ENCODE measurements at places on chromosomes 7 and 10.

GRCh38 chr10:133100706-133101415 lies 13.1 kb downstream of the ADGRA1 start:
- peak; percentile 54 for ATAC-seq

GRCh38 chr10:70550459-70550858 lies 52.1 kb downstream of the PRF1 start:
- ATAC-seq = no peak

GRCh38 chr7:68613405-68613804 lies 984.9 kb upstream of the AUTS2 start:
- ATAC-seq = no peak

- ATAC-seq = no peak
Measured at GRCh38 chr10:111142092-111142768, 65.4 kb downstream of the ADRA2A start.
